ENCODE measurements at places on chromosomes 13 and 19.

GRCh38 chr13:50389726-50390125 lies 374.5 kb downstream of the KCNRG start:
- no peak for DNase-seq

DNA sequence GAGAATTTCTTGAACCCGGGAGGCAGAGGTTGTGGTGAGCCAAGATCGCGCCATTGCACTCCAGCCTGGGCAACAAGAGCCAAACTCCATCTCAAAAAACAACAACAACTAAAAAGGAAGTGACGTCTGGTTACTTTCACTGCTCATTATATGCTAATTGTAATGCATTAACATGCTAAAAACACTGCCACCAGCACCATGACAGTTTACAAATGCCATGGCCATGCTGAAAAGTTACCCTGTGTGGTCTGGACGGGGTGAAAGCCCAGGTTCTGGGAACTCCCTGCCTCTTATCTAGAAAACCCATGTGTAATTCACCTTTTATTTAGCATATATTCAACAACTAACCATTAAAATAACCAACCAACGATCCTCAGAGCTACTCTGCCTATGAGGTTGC lies 28.1 kb downstream of the CPT1C start:
- peak; percentile 13 for DNase-seq

DNA sequence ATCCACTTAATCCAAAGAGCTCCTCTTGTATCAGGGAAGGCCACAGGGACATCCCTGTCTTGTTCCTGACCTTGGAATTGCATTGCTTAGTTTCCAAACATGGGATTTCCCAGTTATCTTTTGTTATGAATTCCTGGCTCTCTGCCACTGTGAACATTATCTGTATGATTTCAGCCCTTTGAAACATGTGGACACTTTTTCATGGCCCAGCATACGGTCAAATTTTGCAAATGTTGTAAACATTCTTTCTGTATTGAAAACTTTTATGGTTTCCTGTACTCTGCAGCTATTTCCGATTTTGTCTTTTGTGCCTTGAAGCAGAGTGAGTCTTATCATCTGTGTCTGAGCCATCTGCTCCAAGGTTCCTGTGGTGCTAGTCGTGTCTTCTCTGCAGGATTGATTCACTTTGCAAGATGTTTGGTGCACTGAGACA lies 4.5 kb upstream of the CFAP97D2 start:
- DNase-seq, result peak; percentile 56

DNA sequence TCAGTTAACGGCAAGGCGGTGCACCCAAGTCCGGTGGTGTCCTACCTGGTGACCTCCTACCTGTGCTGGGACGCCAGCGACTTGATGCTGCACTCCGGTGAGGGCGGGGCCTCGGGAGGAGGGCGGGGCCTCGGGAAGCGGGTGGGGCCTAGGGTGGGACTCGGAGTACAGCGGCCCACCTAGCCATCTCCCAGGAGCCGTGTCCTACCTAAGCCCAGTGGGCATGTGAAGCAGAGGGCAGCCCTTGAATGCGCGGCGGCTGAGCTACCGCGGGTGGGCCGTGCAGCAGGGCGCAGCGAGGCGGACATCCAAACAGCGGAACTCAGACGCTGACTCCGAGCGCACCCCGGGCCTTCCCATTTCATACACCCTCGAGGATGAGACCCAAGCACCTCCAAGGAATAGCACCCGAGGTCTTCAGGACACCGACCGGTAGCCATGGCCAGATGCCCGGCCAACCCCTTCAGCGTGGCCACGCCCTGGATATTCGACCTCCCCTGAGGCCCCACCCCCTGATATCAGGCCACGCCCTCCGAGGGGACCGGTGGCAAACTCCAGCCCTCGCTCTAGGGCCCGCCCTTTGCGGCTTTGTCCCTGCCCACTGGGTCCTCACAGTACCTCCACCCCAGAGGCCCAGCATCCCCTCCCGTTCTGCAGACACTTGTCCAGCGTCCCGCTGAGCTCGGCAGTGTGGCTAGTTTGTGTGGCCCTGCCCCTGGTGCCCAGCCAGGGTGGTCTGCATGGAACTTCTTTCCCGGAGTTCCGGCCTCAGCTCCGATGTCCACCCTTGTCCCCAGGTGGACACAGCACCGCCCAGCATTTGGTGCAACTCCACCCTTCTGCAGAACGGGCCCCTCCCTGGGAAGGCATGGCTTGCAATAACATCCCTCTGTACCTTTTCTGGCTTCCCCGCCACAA lies 5.4 kb downstream of the KLK1 start:
- peak; percentile 72 for DNase-seq

DNA sequence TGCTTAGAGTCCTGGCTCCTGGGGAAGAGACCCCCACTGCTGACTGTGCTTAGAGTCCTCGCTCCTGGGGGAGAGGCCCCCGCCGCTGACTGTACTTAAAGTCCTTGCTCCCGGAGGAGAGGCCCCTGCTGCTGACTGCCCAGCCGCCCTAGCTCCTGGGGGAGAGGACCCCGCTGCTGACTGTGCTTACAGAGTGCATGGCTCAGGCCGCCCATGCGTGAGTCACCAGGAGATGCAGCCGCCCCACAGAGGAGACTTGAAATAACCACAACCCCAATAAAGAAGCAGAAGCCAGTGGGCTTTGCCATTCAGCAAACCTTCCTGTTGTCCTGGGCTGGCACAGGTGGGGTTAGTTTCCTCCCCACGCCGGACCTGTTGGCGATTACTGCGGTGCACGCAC lies 79.2 kb upstream of the C13orf46 start:
- no peak for DNase-seq

DNA sequence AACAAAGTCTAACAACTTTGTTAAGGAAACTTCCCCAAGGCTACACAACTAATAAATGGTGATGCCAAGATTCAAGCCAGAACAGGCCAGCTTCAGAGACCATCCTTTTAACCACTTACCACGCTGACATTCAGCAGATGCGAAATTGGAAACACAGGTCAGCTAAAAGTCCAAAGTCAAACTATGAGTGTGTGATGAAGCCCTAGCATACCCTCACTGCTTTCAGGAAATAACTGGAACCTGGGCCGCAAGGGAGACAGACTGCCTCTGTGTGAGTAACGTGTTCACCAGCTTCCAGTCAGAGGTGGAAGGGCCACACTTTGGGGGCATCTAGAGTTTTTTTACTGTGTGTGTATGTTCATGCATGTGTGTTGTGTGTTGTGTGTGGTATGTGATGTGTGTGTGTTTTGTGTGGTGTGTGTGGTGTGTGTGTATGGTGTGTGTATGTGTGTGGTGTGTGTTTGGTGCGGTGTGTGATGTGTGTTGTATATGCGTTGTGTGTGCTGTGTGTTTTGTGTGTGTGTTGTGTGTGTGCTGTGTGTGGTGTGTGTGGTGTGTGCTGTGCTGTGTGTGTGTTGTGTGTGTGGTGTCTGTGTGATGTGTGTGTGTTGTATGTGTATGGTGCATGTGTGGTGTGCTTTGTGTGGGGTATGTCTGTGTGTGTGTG lies 12.5 kb upstream of the PDX1 start:
- DNase-seq, result no peak

GRCh38 chr19:42942187-42942789 lies 5.3 kb upstream of the PSG7 start:
- DNase-seq, result peak; percentile 4
